ENCODE measurements at places on chromosomes 1 and 21. TPM values are rescaled to one million over a fixed set of nuclear protein-coding genes. Genes with fewer than 3 reads are reported as not detected.

DNA sequence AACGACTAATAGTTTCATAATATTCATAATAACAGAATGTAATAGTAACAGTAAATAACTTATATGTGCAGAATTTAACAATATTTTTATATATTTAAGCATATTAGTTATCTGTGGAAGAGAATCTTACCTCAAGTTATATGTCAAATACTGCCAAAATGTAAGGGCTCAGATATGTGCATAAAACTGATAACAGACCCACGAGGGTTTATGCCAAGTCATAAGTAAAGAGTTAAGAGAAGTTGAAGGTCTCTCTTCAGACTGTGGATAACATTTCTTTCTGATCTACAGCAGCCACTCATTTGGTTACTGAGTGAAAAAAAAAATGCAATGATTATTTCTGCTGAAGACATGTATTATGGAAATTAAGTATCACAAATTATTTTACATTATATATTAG is 1167.8 kb upstream of the NCAM2 start:
- DNase-seq, result no peak

DNA sequence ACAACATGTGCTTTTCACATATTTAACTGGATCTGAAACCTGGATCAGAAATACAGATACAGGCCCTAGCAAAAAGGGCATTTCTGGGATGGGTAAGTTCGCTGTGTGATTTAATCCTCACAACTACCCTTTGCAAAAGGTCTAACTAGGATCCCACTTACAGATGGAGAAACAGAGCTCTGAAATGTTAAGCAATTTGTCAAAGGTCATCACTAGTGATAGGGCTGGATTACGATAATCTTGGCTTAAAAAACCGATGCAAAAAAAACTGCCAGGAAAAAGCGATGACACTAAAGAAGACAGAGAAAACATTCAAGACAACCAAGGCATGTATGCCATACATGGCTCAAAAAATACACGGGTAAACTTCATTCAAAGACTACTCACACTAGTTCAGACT is 29.9 kb downstream of the AHCTF1 start:
- no peak for DNase-seq

FNDC5 gene
- 0.59 TPM for total RNA-seq

KAZN gene
- 1.6 TPM for total RNA-seq

DNA sequence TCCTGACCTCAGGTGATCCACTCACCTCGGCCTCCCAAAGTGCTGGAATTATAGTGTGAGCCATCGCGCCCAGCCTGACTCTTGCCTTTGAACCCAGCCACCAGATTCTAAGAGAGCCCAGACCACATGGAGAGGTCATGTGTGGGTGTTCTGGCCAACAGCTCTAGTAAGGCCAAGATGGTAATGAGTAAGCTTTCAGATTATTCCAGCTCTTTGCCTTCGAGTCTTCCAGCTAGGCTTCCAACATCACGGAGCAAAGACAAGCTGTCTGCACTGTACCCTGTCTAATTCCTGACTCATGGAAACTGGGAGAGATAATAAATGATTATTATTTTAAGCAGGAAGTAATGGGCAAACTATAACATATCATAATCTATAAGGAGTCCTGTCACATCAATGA is 14.8 kb upstream of the ZFP69B start:
- no peak for DNase-seq

SMIM11 gene
- 21.3 TPM for total RNA-seq

DNA sequence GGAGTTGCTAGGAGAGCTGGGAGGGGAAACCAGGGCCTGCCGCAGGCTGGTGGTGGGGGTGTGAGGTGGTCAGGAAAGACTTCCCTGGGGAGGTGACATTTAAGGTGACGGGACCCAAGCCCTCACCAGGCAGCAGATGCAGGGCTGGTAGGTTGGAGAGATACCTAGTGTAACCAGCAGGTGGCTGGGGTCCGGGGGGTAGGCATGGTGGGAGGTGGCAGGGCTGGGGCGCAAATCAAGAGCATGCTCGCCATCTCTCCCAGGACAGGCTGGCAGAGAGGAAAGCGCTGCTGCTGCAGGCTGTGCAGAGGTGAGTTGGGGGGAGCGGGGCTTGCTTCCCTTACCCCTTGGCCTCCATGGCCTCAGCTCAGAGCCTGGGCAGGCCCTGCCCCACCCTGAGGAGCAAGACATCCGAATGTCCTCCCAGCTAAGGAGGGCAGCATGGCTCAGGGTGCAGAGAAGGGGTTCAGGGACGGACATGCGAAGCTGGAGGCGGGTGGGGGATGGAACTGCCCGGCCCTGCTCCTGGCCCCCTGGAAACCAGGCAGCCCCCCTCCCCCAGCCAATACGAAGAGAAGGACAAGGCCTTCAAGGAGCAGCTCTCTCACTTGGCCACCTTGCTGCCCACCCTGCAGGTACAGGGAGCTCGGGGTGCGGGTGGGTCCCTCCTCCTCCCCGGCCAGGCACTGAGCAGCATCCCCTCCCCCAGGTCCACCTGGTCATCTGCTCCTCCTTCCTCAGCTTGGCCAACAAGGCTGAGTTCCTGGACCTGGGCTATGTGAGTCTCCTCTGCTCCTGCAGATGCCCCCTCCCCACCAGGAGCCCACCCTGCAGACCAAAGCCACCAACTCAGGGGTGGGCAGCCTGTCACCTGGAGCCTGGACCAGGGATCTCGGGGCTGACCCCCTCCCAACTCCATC is 4.0 kb downstream of the RNF207 start:
- no peak for DNase-seq

DNA sequence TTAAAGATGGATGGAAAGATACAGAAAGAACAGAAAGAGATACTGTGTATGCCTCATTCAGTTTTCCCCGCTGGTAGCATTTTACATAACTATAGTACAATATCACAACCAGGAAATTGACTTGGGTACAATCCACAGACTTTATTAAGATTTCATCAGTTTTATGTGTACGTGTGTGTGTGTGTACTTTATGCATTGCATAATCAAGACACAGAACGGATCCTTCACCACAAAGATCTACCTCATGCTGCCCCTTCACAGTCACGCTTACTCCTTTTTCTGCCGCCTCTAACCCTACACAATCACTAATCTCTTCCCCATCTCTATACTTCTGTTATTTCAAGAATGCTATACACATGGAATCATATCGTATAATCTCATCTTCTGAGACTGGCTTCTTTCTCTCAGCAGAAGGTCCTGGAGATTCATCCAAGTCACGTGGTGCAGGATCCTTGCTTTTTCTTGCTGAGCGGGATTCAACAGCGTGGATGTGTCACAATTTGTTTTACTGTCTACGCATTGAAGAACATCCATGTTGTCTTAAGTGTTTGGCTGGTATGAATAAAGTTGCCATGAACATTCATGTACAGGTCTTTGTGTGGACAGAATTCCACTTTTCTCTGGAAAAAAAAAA is 76.7 kb downstream of the SLC35F3 start:
- DNase-seq, result no peak

OR6K3 gene
- total RNA-seq, result not detected
